Inflammatory macrophage treated with lipopolysaccharide for 4 hours (primary cell): ENCODE measurements at places on chromosomes 7 and 10.

GRCh38 chr10:27138277-27138676 is 15.9 kb downstream of the YME1L1 start:
- DNase-seq: no peak

DNA sequence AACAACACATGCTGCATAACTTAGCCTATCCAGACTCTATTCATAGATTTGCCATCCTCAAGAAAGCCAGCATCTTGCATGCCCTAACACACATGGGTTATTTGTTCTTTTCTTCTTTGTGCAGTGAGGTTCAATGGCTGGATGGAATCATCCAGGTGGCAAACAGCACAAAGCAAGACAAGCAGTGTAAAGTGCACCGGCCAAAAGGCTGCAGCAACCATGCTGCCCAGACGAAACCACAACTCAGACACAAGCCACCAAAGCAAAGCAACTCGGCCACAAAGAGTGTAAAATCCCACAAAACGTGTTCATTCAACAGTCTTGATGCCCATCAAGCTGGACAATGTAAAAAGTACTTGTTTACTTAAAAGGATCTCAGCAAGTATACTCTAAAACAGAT is 76.9 kb downstream of the PIP4K2A start:
- DNase-seq: no peak

DNA sequence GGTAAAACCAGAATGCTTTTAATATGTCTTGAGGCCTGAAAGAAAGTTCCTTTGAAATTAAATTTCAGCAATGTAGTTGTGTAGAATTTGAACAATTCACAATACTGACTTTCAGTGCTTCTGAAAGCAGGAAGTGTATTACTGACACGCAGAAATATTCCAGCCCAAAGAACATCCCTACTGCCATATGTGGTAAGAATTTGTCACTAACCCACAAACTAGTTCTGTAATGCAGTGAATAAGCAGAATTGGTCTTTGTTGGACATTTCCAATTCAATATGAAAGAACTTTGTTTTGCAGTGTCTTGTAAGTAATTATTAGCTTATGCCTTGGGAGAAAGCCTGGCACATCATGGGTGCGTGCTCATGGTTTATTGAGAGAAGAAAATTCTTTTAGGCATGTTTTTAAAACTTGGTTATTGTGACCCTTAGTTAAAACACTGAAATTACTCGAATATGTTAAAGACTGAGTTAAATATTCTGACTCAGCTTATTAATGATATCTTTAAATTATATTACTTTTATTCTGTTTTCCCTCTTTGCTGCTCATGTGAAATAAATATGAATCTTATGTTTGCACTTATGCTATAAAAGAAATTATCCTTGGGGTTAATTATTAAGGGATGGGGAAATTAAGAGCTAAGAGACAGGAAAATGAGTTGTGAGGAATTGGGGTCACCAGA is 33.4 kb downstream of the PTPN12 start:
- peak; percentile 93 for DNase-seq

- DNase-seq: no peak
Measured at GRCh38 chr10:4170633-4171314, 385.8 kb upstream of the KLF6 start.

- DNase-seq: no peak
Measured at GRCh38 chr7:16455591-16455990, 9.9 kb downstream of the SOSTDC1 start.

GRCh38 chr10:121448766-121449421 is 149.3 kb downstream of the FGFR2 start:
- no peak for DNase-seq

DNA sequence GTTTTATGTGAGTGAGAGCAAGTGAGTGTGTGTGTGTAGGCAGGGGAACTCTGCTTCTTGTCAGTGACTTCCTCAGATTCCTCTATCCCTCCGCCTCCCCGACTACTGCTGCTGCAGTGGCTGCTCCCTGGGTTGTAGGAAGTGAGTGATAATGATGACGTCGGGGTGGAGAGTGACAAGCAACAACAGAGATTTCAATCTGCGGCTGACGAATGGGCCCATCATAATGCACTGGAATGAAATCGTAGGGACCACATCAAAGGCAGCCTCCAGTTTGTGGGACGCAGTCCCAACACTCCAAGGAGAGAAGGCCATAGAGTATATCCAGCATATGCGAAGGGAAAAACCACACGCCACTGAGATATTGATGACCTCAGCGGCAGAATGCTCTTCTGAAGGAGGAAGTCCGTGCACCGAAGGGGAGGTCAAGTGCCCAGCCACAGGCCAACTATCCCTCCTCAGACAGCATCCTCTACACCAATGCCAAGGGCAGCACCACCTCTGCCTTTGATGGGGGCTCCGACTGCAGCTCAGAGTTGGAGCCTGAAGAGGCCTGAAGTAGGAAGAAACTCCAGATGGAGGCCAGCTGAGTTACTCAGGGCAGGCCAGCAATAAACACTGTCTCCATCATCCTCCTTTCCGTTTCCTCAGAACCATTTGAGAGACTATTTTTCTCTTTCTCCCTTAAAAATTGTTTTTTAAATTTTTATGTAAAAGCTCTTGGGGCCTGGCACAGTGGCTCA is 11.3 kb upstream of the STMP1 start:
- peak; percentile 88 for DNase-seq

GRCh38 chr10:23035569-23035968 is 59.8 kb upstream of the MSRB2 start:
- DNase-seq: no peak
